ENCODE measurements at places on chromosomes 1 and 21. TPM values are rescaled to one million over a fixed set of nuclear protein-coding genes. Genes with fewer than 3 reads are reported as not detected.

FALEC gene
- total RNA-seq: not detected

NFASC gene
- total RNA-seq: 6.8 TPM

DNA sequence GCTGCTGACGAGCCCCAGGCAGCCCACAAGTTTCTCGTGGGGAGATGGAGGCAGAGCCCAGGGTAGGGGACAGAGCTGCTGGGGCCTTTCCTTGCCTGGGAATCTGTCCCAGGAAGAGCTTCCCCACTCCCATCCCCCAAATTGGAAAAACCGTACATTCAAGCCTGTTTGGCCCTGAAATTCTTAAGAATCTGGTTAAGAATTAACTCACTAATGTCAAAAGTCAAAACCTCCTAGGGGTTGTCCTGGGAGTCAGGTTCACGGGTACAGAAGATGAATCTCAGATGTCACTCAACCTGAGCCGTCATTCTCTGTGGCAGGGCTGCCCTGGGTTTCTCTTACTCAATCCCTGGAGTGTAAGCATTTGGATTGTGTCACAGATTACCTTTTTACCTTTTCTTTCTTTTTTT is 8.4 kb downstream of the C1orf115 start:
- DNase-seq: no peak
- peak overlapping the region; percentile 56 for H3K27ac ChIP-seq

VWA1 gene
- total RNA-seq: 75.4 TPM

GRCh38 chr1:118484893-118485292 is 299.9 kb upstream of the SPAG17 start:
- H3K4me3 ChIP-seq: no peak overlapping the region
- no peak overlapping the region for H3K27ac ChIP-seq
- no peaks in the 10 kb centered on the region for H3K4me1 ChIP-seq
- DNase-seq: no peak
- no peaks in the 10 kb centered on the region for H3K27me3 ChIP-seq

GRCh38 chr1:161209790-161210409 is 5.2 kb upstream of the FCER1G start:
- H3K27me3 ChIP-seq: no peaks in the 10 kb centered on the region
- H3K4me1 ChIP-seq: no peaks in the 10 kb centered on the region
- H3K4me3 ChIP-seq: no peak overlapping the region
- peak; percentile 84 for DNase-seq
- no peak overlapping the region for H3K27ac ChIP-seq

DNA sequence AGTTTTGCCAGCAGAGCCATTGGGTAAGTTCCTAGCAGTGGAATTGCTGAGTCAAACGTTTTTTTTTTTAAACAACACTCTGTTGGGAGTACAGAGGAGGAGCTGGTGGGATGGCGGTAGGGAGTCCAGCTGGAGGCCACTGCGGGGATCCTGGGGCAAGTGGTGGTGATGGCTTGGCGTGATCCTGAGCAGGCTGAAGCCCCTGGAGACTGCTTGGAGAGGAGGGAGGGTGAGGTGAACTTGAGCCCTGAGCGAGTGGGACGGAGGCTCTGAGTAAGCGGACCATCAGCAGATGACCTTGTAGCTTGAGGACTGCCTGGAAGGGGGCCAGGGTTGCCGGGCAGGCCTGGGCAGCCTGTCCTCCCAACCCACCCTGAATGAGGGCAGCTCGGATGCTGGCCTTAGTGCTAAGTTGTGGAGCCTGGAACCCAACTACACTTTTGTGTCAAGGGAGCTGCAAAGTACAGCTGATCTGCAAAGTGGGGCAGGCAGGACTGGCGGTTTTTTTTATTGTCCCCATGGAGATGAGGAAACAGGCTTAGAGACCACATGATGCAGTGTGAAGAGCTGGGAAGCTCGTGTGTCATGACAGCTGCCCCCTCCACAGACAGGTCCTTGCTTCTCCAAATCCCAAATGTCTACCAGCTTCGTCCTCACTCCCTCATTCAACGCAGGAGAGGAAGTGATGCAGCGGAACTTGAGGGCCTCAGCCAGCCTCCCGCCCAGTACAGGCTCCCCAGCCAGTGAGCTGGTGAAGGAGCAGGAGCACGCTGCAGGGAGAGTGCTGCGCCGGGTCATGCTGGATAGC is 20.2 kb downstream of the MRPL37 start:
- H3K4me1 ChIP-seq: peaks cover 5% of the 10 kb centered on the region
- H3K27me3 ChIP-seq: no peaks in the 10 kb centered on the region
- H3K4me3 ChIP-seq: no peak overlapping the region
- H3K36me3 ChIP-seq: peaks cover 35% of the 10 kb centered on the region
- peak; percentile 76 for DNase-seq

AMIGO1 gene
- 3.9 TPM for total RNA-seq

DNA sequence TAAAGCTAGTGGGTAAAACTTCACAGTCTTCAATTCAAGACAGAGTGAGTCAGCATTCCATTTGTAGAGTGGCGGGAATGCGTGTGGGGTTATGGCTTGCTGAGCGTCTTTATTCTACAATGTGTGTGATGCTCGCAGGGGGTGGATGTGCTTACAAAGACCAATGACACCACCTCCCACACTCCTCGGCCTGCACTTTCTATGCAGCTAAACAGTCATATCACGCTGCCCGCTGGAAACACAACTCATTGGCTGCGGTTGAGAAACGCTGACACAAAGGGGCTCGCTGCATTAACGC is 298.5 kb downstream of the PCP4 start:
- no peaks in the 10 kb centered on the region for H3K27me3 ChIP-seq
- no peaks in the 10 kb centered on the region for H3K4me1 ChIP-seq
- no peak overlapping the region for H3K4me3 ChIP-seq
- DNase-seq: no peak
- no peaks in the 10 kb centered on the region for H3K36me3 ChIP-seq

GRCh38 chr1:66383168-66383567 is 150.8 kb upstream of the SGIP1 start:
- H3K36me3 ChIP-seq: no peaks in the 10 kb centered on the region
- no peak for DNase-seq
- no peaks in the 10 kb centered on the region for H3K27me3 ChIP-seq
- H3K4me1 ChIP-seq: no peaks in the 10 kb centered on the region
- H3K27ac ChIP-seq: no peak overlapping the region
- H3K4me3 ChIP-seq: no peak overlapping the region

DNA sequence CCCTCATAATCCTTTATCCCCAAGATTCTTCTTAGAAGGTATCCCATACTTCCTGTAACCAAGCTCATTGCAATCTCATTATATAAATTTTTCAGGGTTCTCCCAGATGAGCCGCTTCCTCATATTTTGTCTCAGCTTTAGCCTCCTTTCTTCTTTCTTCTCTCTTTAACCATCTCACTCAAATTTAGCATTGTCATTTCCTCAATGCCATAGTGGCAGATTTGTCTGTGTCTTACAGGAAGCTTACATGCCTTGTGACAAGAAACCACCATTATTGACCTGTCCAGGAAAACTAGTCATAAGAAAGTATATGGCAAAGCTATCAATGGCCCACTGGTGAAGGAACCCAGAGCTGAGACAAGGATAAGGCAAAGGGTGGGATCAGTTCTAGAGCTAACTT is 6.0 kb upstream of the FCRL2 start:
- DNase-seq: no peak
- H3K27ac ChIP-seq: no peak overlapping the region
- H3K27me3 ChIP-seq: no peaks in the 10 kb centered on the region

GRCh38 chr1:18874600-18874999 is 15.1 kb upstream of the TAS1R2 start:
- no peak overlapping the region for H3K27ac ChIP-seq
- peak; percentile 91 for DNase-seq
- no peaks in the 10 kb centered on the region for H3K27me3 ChIP-seq
- H3K36me3 ChIP-seq: peaks cover 6% of the 10 kb centered on the region

- no peak overlapping the region for H3K27ac ChIP-seq
- H3K4me3 ChIP-seq: no peak overlapping the region
- no peaks in the 10 kb centered on the region for H3K36me3 ChIP-seq
- DNase-seq: no peak
Observed at GRCh38 chr21:35792569-35793305, 267.6 kb downstream of the SETD4 start.

OR6N1 gene
- not detected for total RNA-seq

- H3K27me3 ChIP-seq: no peaks in the 10 kb centered on the region
- H3K36me3 ChIP-seq: no peaks in the 10 kb centered on the region
- no peak overlapping the region for H3K4me3 ChIP-seq
- no peak overlapping the region for H3K27ac ChIP-seq
- DNase-seq: no peak
- H3K4me1 ChIP-seq: no peaks in the 10 kb centered on the region
Observed at GRCh38 chr1:164347980-164348379, 211.0 kb upstream of the PBX1 start.

- H3K27ac ChIP-seq: no peak overlapping the region
- H3K27me3 ChIP-seq: no peaks in the 10 kb centered on the region
- no peak overlapping the region for H3K4me3 ChIP-seq
- no peaks in the 10 kb centered on the region for H3K36me3 ChIP-seq
Observed at GRCh38 chr1:200359610-200360163, 50.1 kb downstream of the ZNF281 start.

GMEB1 gene
- total RNA-seq: 4.7 TPM

- peak; percentile 13 for DNase-seq
- no peaks in the 10 kb centered on the region for H3K36me3 ChIP-seq
- no peak overlapping the region for H3K4me3 ChIP-seq
- H3K4me1 ChIP-seq: no peaks in the 10 kb centered on the region
Observed at GRCh38 chr1:234541286-234541975, 62.5 kb upstream of the TARBP1 start.

GRCh38 chr1:53822931-53823330 is 15.2 kb downstream of the NDC1 start:
- H3K4me1 ChIP-seq: no peaks in the 10 kb centered on the region
- DNase-seq: no peak
- H3K4me3 ChIP-seq: no peak overlapping the region
- no peaks in the 10 kb centered on the region for H3K27me3 ChIP-seq

SPATA45 gene
- not detected for total RNA-seq

DNA sequence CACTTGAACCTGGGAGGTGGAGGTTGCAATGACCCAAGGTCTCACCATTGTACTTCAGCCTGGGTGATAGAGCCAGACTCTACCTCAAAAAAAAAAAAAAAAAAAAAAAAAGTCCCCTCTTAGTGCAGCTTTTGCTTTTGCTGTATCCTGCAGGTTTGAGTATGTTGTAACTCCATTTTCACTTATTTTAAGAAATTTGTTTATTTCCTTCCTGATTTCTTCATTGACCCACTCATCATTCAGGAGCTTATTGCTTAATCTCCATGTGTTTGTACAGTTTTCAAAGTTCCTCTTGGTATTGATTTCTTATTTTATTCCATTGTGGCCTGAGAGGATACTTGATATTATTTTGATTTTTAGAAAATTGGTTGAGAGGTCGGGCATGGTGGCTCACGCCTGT is 50.9 kb upstream of the AK4 start:
- H3K4me3 ChIP-seq: no peak overlapping the region
- no peak overlapping the region for H3K27ac ChIP-seq
- no peaks in the 10 kb centered on the region for H3K36me3 ChIP-seq
- DNase-seq: no peak

- H3K36me3 ChIP-seq: no peaks in the 10 kb centered on the region
- no peak overlapping the region for H3K4me3 ChIP-seq
- no peaks in the 10 kb centered on the region for H3K4me1 ChIP-seq
- H3K27ac ChIP-seq: no peak overlapping the region
- DNase-seq: no peak
Observed at GRCh38 chr1:88149686-88150085, 534.4 kb upstream of the PKN2 start.

DNA sequence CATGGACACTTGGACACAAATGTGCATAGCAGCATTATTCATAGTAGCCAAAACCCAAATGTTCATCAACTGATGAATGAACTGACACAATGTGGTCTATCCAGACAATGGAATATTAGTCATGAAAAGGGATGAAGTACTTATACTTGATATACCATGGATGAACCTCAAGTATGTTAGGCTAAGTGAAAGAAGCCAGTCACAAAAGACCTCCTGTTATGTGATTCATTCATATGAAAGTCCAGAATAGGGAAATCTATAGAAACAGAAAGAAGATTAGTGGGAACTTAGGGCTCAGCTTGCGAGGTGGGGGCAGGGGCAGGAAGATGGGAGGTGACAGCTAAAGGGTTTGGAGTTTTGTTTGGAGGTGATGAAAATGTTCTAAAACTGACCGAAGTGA is 7.4 kb downstream of the KCNE1 start:
- no peak overlapping the region for H3K4me3 ChIP-seq
- no peaks in the 10 kb centered on the region for H3K36me3 ChIP-seq
- no peaks in the 10 kb centered on the region for H3K27me3 ChIP-seq
- DNase-seq: no peak
- H3K27ac ChIP-seq: no peak overlapping the region

WLS gene
- total RNA-seq: 32.7 TPM

GRCh38 chr1:146012703-146013558 is 8.6 kb downstream of the HJV start:
- no peaks in the 10 kb centered on the region for H3K27me3 ChIP-seq
- H3K4me1 ChIP-seq: peaks cover 7% of the 10 kb centered on the region
- no peak overlapping the region for H3K27ac ChIP-seq

DNA sequence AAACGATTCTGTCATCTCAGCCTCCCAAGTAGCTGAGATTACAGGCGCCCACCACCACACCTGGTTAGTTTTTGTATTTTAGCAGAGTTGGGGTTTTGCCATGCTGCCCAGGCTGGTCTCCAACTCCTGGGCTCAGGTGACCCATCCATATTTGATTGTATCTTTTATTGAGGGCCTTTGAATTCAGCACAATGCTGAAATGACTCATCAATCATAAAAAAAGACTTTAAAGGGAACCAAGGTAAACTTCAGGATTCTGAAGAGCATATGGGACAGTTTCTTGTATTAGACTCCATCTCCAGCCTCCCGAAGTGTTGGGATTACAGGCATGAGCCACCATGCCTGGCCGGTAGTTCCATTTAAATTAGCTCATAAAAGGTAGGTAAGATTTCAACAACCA is 232.2 kb downstream of the SETD4 start:
- no peaks in the 10 kb centered on the region for H3K4me1 ChIP-seq
- DNase-seq: no peak
- no peak overlapping the region for H3K4me3 ChIP-seq

- H3K36me3 ChIP-seq: no peaks in the 10 kb centered on the region
- H3K27me3 ChIP-seq: no peaks in the 10 kb centered on the region
- DNase-seq: no peak
- no peak overlapping the region for H3K27ac ChIP-seq
Observed at GRCh38 chr1:55375617-55376258, 160.6 kb upstream of the USP24 start.
